ENCODE measurements at places on chromosomes 1 and 21. TPM values are rescaled to one million over a fixed set of nuclear protein-coding genes. Genes with fewer than 3 reads are reported as not detected.

The TPTE gene
- total RNA-seq, result not detected

The RBP7 gene
- 6.2 TPM for total RNA-seq

The SPRR1A gene
- not detected for total RNA-seq

The PRDM2 gene
- 22.9 TPM for total RNA-seq

The C1orf87 gene
- 0.33 TPM for total RNA-seq

GRCh38 chr1:228077565-228078330 is 4.8 kb upstream of the ARF1 start:
- no peak overlapping the region for H3K27ac ChIP-seq
- H3K27me3 ChIP-seq, result peaks cover 41% of the 10 kb centered on the region
- H3K36me3 ChIP-seq, result no peaks in the 10 kb centered on the region
- no peak overlapping the region for H3K4me3 ChIP-seq

DNA sequence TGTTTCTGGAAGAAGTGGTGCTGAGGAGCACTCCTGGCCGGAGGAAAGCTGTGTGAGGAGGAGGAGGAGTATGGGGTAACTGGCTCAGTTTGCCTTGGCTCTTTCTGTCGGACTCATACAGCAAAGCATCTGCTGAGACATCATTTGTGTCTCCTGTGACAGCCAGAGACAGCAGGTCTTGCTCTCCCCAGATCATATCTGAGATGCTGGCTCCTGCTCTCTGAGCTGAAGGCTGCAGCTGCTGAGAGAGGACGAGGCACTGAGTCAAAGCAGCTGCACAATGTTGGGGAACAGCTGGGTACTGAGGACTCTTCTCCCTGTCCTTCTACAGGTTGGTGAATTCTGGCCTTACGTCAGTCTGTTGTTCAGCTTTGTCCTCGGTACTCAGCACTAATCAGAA is 14.3 kb downstream of the OR2B11 start:
- H3K27me3 ChIP-seq, result no peaks in the 10 kb centered on the region
- H3K36me3 ChIP-seq, result no peaks in the 10 kb centered on the region
- no peaks in the 10 kb centered on the region for H3K4me1 ChIP-seq
- no peak for DNase-seq
- H3K27ac ChIP-seq, result no peak overlapping the region
- H3K4me3 ChIP-seq, result no peak overlapping the region

- no peaks in the 10 kb centered on the region for H3K27me3 ChIP-seq
- H3K27ac ChIP-seq, result no peak overlapping the region
- H3K4me1 ChIP-seq, result no peaks in the 10 kb centered on the region
- H3K36me3 ChIP-seq, result no peaks in the 10 kb centered on the region
These were observed 84.8 kb upstream of the ZNF648 start for GRCh38 chr1:182146286-182146685.

GRCh38 chr1:37862330-37862729 is 2.9 kb upstream of the MTF1 start:
- H3K27me3 ChIP-seq, result no peaks in the 10 kb centered on the region
- H3K36me3 ChIP-seq, result peaks cover 31% of the 10 kb centered on the region
- no peak overlapping the region for H3K4me3 ChIP-seq
- no peak for DNase-seq
- H3K4me1 ChIP-seq, result no peaks in the 10 kb centered on the region
- H3K27ac ChIP-seq, result no peak overlapping the region

DNA sequence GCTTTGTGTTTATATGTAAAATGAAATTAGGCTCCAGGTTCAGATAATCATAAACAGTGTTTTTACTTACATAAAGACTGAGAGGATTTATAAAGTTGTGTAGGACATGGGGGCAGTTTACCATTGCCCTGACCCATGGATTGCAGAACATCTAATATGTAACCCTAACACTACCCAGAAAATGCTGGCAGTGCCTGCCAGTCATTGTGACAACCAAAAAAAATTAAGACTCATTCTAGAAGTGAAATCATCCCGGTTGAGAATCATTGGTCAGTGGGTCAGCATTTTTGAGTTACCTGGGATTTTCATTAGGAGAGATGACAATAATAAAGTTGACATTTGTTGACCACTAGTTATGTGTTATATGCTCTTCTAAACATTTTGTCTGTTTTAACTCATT is 31.2 kb upstream of the THEM4 start:
- no peaks in the 10 kb centered on the region for H3K27me3 ChIP-seq
- H3K27ac ChIP-seq, result no peak overlapping the region
- no peak for DNase-seq
- H3K4me3 ChIP-seq, result no peak overlapping the region

DNA sequence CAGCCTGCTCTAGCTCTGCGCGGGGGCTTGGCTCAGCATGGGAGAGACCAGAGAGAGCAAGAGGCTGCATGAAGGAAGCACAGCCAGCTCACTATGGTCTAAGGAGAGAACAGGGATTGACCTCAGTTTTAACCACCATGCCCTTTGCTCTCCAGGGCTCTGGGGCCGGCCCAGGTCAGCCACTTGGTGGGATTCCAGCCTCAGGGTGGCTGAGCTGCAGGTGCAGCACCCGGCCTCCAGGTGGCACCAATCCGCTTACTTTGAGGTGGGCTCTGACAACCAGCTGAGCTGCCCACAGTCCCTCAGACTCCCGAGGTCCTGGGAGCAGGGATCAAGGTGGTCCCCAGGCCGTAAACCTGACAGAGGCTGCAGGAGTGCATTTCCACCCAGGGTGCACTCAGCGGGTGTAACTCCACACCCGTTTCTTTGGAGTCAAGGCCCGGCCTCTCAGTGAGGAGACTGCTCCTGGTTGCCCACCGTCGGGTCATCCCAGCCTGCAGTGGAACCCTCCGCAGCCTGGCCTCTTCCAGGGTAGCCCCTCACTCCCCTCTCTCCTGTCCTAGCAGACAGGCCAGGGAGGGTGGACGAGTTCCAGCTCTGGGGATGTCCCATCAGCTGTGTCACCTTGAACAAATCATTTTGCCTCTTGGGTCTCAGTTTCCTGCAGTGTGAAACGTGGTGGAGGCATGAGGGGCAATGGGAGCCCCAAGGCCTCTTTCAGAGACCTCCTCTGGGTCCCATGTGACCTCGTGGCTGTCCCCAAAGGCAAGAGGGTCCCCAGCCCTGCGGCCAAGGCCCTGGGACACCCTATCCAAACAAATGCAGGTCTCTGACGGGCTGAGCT is 607 bp upstream of the LGR6 start:
- DNase-seq, result peak; percentile 87
- H3K4me1 ChIP-seq, result no peaks in the 10 kb centered on the region
- H3K27ac ChIP-seq, result no peak overlapping the region
- H3K27me3 ChIP-seq, result peaks cover 11% of the 10 kb centered on the region
- H3K4me3 ChIP-seq, result peak overlapping the region; percentile 61
- no peaks in the 10 kb centered on the region for H3K36me3 ChIP-seq

DNA sequence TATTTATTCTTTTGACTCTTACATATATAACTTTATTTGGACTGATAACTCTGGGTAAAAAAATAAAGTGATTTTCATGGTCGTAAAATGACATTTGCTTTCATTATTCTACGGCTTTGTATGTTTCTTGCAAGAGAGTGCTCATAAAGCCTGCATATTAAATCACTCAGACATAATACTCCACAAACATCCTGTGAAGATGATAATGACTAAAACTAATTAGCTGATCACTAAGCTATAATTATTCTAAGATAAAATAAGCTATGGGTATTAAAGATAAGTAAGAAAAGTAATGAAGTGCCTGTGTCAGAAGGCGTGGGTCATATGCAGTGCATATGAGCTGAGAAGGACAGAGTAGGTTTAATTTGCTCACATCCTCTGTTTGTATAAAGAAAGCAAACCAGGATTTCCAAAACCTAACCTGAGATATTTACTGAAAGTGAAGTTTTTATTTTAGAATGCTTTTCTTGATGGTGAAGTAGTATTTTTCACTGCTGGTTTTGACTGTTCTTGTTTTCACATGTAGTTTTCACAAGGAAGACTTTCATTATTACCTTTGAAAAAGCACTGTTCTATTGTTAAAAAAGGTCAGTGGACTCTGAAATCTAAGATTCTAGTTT is 278.8 kb downstream of the AMY1C start:
- H3K4me1 ChIP-seq, result no peaks in the 10 kb centered on the region
- no peak overlapping the region for H3K27ac ChIP-seq
- H3K36me3 ChIP-seq, result no peaks in the 10 kb centered on the region
- no peak for DNase-seq
- no peak overlapping the region for H3K4me3 ChIP-seq

DNA sequence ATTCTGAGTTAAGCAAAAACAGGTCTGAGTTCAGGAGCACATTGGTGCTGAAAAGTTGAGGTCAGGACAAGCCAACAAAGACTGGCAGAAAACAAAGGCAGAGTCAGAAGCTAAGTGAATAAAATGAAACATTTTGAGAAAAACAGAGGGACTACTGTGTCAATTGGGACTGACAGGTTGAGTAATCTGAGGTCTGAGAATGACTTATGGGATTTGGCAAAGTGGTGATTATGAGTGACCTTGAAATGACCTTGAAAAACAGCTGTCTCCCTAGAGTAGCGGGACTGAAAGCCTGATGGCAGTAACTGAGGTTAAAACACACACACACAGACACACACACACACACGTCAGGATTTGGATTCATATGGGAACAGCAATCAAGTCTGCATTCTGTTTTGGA is 8.8 kb upstream of the COG2 start:
- no peaks in the 10 kb centered on the region for H3K27me3 ChIP-seq
- no peaks in the 10 kb centered on the region for H3K4me1 ChIP-seq
- no peak for DNase-seq
- H3K4me3 ChIP-seq, result no peak overlapping the region

GRCh38 chr1:246809473-246809872 is 85.3 kb downstream of the SCCPDH start:
- no peak overlapping the region for H3K27ac ChIP-seq
- no peaks in the 10 kb centered on the region for H3K36me3 ChIP-seq
- H3K4me1 ChIP-seq, result peaks cover 4% of the 10 kb centered on the region
- H3K27me3 ChIP-seq, result no peaks in the 10 kb centered on the region

GRCh38 chr1:11921022-11921421 is 5.2 kb downstream of the KIAA2013 start:
- H3K4me3 ChIP-seq, result no peak overlapping the region
- H3K27me3 ChIP-seq, result no peaks in the 10 kb centered on the region
- peaks cover 52% of the 10 kb centered on the region for H3K36me3 ChIP-seq
- H3K4me1 ChIP-seq, result peaks cover 6% of the 10 kb centered on the region

GRCh38 chr1:15088281-15088971 is 65.1 kb upstream of the TMEM51 start:
- peaks cover 4% of the 10 kb centered on the region for H3K4me1 ChIP-seq
- H3K27ac ChIP-seq, result no peak overlapping the region
- no peaks in the 10 kb centered on the region for H3K36me3 ChIP-seq
- no peaks in the 10 kb centered on the region for H3K27me3 ChIP-seq
- no peak overlapping the region for H3K4me3 ChIP-seq

- no peak overlapping the region for H3K4me3 ChIP-seq
- H3K36me3 ChIP-seq, result peaks cover 14% of the 10 kb centered on the region
- H3K27ac ChIP-seq, result no peak overlapping the region
- DNase-seq, result no peak
- peaks cover 2% of the 10 kb centered on the region for H3K4me1 ChIP-seq
These were observed 122.7 kb downstream of the LMO4 start for GRCh38 chr1:87451229-87451920.

GRCh38 chr1:6028042-6028850 is 17.4 kb upstream of the KCNAB2 start:
- H3K4me1 ChIP-seq, result peaks cover 2% of the 10 kb centered on the region
- no peaks in the 10 kb centered on the region for H3K27me3 ChIP-seq
- no peak overlapping the region for H3K27ac ChIP-seq
- no peaks in the 10 kb centered on the region for H3K36me3 ChIP-seq
- no peak overlapping the region for H3K4me3 ChIP-seq

DNA sequence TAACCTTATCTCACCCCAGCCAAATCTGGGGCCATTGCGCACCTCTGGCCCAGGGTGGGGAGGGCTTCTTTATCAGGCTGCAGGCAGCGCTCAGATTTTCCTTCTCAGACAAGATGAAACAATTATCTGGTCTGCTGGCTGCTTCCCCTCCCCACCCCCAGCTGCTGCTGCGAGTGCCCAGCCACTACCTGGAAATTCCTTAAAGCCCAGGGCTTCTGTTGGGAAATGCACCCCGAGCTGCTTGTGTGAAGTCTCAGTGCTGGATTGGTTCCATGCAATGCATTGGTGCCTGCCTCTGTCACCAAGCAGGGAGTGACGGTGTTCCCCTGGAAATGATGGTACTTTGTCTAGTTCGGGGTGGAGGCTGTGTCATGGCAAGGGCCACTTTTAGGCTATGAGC is 18.5 kb upstream of the ACTL8 start:
- no peak overlapping the region for H3K27ac ChIP-seq
- no peaks in the 10 kb centered on the region for H3K27me3 ChIP-seq
- no peak for DNase-seq
- H3K4me3 ChIP-seq, result no peak overlapping the region

GRCh38 chr1:155983191-155984024 is 5.1 kb upstream of the ARHGEF2 start:
- H3K4me3 ChIP-seq, result peak overlapping the region; percentile 30
- peak; percentile 73 for DNase-seq
- peaks cover 2% of the 10 kb centered on the region for H3K36me3 ChIP-seq
- H3K27ac ChIP-seq, result no peak overlapping the region
- H3K27me3 ChIP-seq, result no peaks in the 10 kb centered on the region

DNA sequence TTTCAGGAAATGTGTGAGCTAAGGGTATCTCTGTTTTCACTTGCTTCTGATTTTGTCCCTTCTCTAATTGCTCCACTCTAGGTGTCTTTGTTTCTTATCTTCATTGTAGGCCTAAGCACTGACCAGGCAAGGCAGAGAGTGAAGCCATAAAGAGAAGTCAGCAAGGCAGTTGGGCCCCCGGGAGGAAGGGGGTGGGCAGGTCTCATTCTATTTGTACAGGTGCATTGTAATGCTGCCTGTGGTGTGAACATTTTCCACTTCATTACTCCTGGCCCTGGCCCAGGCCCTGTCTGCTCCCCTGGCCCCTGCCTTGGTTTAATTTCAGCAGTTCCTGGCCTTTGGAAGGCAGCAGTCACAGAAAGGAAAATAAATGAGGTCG is 86.4 kb upstream of the JUN start:
- no peak overlapping the region for H3K27ac ChIP-seq
- no peak for DNase-seq
- H3K4me3 ChIP-seq, result no peak overlapping the region
- H3K4me1 ChIP-seq, result 0 out of 2 replicates have a peak, but pooled peaks cover 2% of the 10 kb centered on the region

GRCh38 chr21:25512095-25513081 is 94.9 kb downstream of the MRPL39 start:
- H3K27me3 ChIP-seq, result no peaks in the 10 kb centered on the region
- no peak overlapping the region for H3K27ac ChIP-seq
- H3K36me3 ChIP-seq, result no peaks in the 10 kb centered on the region
- H3K4me1 ChIP-seq, result no peaks in the 10 kb centered on the region

GRCh38 chr1:201584471-201585092 is 45.7 kb downstream of the NAV1 start:
- no peaks in the 10 kb centered on the region for H3K36me3 ChIP-seq
- H3K4me3 ChIP-seq, result no peak overlapping the region
- no peaks in the 10 kb centered on the region for H3K4me1 ChIP-seq
- no peak overlapping the region for H3K27ac ChIP-seq
- DNase-seq, result no peak

DNA sequence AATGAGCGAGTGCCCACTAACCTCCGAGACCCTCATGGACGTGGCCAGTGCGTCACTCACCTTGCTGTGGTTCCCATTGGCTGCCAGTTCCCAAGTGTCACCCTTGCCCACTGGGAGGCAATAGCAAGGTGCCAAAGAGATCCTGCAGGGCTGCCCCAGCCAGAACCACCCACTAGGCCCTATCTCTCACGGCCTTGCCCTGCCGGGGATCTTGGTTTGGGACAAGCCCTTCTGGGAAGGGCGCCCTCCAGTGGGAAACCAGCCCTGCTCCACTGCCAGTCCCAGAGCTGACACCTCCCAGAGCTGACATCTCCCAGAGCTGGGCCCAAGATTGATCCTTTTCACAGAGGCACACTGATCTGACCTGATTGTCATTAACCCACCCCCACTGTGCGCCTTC is 2.1 kb upstream of the SELENON start:
- H3K36me3 ChIP-seq, result no peaks in the 10 kb centered on the region
- no peaks in the 10 kb centered on the region for H3K4me1 ChIP-seq
- no peak overlapping the region for H3K4me3 ChIP-seq

Data from H9 (cell line).